ENCODE measurements at places on chromosomes 5 and 9. TPM values are rescaled to one million over a fixed set of nuclear protein-coding genes. Genes with fewer than 3 reads are reported as not detected.

DNA sequence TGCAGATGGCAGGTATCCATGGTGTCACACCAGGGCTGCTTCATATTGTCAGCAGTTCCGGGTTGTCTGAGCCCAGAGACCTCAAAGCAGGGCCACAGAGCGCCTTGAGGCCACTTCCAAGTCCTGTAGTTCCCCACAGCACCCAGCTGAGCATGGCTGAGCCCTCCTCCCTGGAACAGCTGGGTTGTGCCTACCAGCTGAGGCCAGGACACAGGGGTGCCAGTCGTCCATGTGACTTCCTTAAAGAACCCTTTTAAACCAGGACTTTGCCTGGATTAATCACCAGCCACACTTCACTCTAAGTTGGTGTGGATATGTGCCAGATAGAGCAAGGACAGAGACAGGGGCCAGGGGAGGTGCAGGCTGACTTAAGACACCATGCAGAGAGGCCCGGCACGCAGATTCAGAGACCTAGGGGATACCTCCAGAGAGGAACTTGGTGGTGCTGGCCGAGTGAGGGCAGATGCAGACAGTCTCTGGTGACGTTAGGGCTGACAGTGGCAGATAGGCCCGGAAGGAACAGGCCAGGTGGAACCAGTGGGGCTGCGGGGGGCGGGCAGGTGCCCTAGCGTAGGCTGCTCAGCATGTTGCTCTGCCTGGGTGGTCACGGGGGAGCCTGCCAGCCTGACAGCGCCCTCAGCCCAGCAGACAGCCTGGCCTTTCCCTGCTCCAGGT lies 142.7 kb downstream of the CACNA1B start:
- no peak for DNase-seq
- H3K4me3 ChIP-seq: no peak overlapping the region
- H3K27me3 ChIP-seq: peaks cover 6% of the 10 kb centered on the region
- H3K4me1 ChIP-seq: no peaks in the 10 kb centered on the region
- no peak overlapping the region for H3K27ac ChIP-seq

DNA sequence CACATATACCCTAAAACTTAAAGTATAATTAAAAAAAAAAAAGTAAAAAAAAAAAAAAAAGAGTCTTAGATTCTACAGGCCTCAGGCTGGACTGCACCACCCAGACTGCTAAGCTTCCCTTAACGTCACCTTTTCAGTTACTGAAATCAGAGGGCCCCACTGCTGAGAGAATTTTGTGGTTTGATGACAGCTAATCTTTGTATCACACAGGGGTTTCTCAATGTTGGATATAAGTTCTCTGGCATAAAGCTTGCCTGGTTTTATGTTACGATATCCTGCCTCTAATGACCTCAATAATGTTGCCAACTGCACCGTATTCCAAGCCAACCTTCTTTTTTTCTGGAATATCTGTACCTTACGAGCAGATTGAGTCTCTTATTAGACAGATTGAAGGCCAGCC lies 43.1 kb upstream of the C6 start:
- no peak overlapping the region for H3K27ac ChIP-seq
- H3K4me1 ChIP-seq: peaks cover 8% of the 10 kb centered on the region
- H3K36me3 ChIP-seq: no peaks in the 10 kb centered on the region
- no peak for DNase-seq
- no peaks in the 10 kb centered on the region for H3K27me3 ChIP-seq

- H3K36me3 ChIP-seq: peaks cover 23% of the 10 kb centered on the region
- no peaks in the 10 kb centered on the region for H3K4me1 ChIP-seq
- no peaks in the 10 kb centered on the region for H3K27me3 ChIP-seq
- DNase-seq: peak; percentile 81
- no peak overlapping the region for H3K4me3 ChIP-seq
These were observed 62.1 kb downstream of the KLF9 start for GRCh38 chr9:70352356-70352755.

DNA sequence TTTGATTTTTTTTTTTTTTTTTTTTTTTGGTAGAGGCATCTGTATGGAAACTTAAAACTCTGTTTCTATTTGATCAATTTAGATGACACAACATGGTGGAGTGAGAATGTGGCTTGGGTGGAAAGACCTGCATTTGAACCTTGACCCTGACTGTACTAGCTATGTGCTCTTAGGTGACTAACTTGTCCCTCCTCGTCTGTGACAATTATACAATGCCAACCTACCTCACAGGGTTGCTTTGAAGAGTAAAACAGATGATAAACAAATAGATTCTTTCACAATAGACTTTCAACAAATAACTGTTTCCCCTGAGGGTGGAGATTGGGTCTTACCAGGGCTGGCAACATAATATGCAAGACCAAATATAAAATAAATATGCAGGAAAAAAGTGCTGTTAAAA lies 109.3 kb downstream of the CRB2 start:
- no peak overlapping the region for H3K4me3 ChIP-seq
- H3K27ac ChIP-seq: no peak overlapping the region
- no peaks in the 10 kb centered on the region for H3K36me3 ChIP-seq
- no peaks in the 10 kb centered on the region for H3K27me3 ChIP-seq
- no peak for DNase-seq

DNA sequence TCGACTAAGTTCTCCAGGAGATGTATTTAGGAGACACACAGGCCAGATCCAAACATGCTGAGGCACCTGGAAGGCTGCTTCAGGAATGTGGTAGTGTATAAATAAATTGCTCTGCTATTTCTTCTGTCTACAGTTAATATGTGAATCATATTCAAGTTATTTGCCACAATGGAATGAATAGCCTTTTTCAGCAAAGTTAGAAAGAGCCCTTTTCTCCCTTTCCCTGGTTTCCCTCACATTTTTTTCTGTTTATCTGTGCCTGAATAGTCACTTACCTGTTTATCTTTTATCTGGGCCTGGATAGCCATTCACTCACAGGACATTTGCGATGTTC lies 44.1 kb upstream of the CLINT1 start:
- no peaks in the 10 kb centered on the region for H3K27me3 ChIP-seq
- H3K4me1 ChIP-seq: no peaks in the 10 kb centered on the region
- peak; percentile 19 for DNase-seq
- no peak overlapping the region for H3K27ac ChIP-seq
- no peaks in the 10 kb centered on the region for H3K36me3 ChIP-seq

DNA sequence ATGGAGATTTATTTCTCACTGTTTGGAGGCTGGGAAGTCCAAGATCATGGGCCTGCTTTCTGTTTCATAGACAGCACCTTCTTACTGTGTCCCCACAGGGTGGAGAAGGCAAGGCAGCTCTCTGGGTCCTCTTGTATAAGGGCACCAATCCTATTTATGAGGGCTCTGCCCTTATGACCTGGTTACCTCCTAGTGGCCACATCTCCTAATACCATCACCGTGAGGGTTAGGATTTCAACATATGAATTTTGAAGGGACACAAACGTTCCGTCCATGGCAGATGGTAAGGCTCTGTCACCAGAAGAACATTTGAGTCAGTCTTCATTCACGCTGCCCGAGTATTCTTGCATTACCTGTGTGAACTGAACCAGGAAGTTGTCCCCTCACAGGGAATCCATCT lies 48.4 kb downstream of the ANKRD33B start:
- no peak for DNase-seq
- no peaks in the 10 kb centered on the region for H3K27me3 ChIP-seq
- H3K4me3 ChIP-seq: no peak overlapping the region
- H3K4me1 ChIP-seq: peaks cover 19% of the 10 kb centered on the region
- H3K36me3 ChIP-seq: no peaks in the 10 kb centered on the region

GRCh38 chr9:97804059-97804365 lies 49.0 kb upstream of the FOXE1 start:
- no peak overlapping the region for H3K4me3 ChIP-seq
- H3K36me3 ChIP-seq: no peaks in the 10 kb centered on the region
- H3K27ac ChIP-seq: no peak overlapping the region
- DNase-seq: no peak
- H3K4me1 ChIP-seq: no peaks in the 10 kb centered on the region

- H3K4me3 ChIP-seq: peak overlapping the region; percentile 78
- H3K4me1 ChIP-seq: peaks cover 17% of the 10 kb centered on the region
- no peak for DNase-seq
- H3K27me3 ChIP-seq: no peaks in the 10 kb centered on the region
- peak overlapping the region; percentile 65 for H3K27ac ChIP-seq
- H3K36me3 ChIP-seq: peaks cover 5% of the 10 kb centered on the region
These were observed 410 bp downstream of the GLIPR2 start for GRCh38 chr9:36136894-36137391.

DNA sequence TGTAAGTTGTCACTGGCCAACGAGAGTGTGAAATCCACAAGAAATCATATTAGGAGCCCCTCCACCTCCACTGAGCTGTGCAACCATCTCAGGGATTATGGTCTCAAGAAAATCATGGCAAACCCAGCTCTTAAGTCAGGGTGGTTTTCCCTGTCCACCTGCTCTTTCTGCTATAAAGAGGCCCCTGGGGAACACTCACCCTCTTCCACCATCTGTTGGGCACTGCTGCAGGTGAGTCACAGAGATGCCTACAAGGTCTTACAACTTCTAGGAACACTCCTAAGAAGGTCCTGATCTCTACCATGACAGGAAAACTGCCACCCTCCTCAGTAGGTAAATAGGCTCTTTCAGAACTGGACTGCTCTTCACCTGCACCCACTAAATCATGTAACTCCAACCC lies 61.8 kb downstream of the DRD1 start:
- no peak overlapping the region for H3K4me3 ChIP-seq
- H3K36me3 ChIP-seq: no peaks in the 10 kb centered on the region
- no peaks in the 10 kb centered on the region for H3K27me3 ChIP-seq
- H3K4me1 ChIP-seq: peaks cover 6% of the 10 kb centered on the region

DNA sequence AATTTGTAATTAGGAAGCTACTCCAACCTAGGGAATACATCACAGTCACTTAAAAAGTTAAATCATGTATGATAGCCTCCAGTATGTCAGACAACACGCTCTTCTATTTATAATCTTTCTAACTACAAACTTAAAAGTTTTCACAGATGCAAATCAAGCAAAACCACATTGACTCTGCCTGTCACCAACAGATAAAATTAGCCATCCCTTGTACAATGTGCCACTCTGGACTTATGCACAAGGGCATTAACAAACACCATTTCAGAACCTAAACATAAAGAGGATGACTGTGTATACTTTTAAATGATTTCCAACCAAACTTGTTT lies 14.7 kb downstream of the ERP44 start:
- peaks cover 7% of the 10 kb centered on the region for H3K4me1 ChIP-seq
- H3K27me3 ChIP-seq: no peaks in the 10 kb centered on the region
- H3K27ac ChIP-seq: no peak overlapping the region
- no peak for DNase-seq
- H3K36me3 ChIP-seq: no peaks in the 10 kb centered on the region

GRCh38 chr5:75108931-75109596 lies 56.7 kb upstream of the GCNT4 start:
- peaks cover 2% of the 10 kb centered on the region for H3K27me3 ChIP-seq
- no peak for DNase-seq
- H3K4me3 ChIP-seq: no peak overlapping the region
- H3K27ac ChIP-seq: no peak overlapping the region
- H3K36me3 ChIP-seq: no peaks in the 10 kb centered on the region
- H3K4me1 ChIP-seq: no peaks in the 10 kb centered on the region

DNA sequence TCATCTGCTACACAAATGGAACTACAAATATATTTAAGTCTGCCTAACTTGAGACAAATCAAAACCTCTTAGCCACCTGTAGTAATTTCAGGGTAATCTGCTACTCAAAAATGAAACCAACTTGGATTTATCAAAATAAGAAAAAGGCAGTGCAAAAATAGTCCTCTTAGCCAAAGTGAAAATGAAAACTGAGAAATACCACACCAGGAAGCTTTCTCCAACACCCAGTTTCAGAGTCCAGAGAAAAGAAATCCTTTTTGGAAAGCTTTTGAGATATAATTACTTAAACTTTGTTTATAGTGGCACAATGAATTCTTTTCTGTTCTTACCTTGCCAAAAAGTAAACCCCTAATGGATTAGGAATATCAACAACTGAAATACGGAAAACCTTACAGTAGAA lies 990.4 kb downstream of the EFNA5 start:
- DNase-seq: no peak
- no peaks in the 10 kb centered on the region for H3K36me3 ChIP-seq
- H3K4me1 ChIP-seq: no peaks in the 10 kb centered on the region
- no peak overlapping the region for H3K27ac ChIP-seq
- H3K27me3 ChIP-seq: no peaks in the 10 kb centered on the region

GRCh38 chr9:136416427-136416826 lies 6.0 kb downstream of the PMPCA start:
- DNase-seq: peak; percentile 41
- peaks cover 5% of the 10 kb centered on the region for H3K4me1 ChIP-seq
- no peak overlapping the region for H3K4me3 ChIP-seq
- H3K27me3 ChIP-seq: no peaks in the 10 kb centered on the region
- peaks cover 72% of the 10 kb centered on the region for H3K36me3 ChIP-seq

TERT gene
- not detected for total RNA-seq

PAM gene
- 115 TPM for total RNA-seq

PSD2 gene
- total RNA-seq: not detected

All from IMR-90 (cell line).